Left kidney (tissue), 8 donors: ENCODE measurements at places on chromosomes 3 and 15. TPM values are rescaled to one million over a fixed set of nuclear protein-coding genes. Genes with fewer than 3 reads are reported as not detected.

- DNase-seq = no peak
These were observed 29.0 kb downstream of the NDUFB4 start for GRCh38 chr3:120625159-120625586.

DNA sequence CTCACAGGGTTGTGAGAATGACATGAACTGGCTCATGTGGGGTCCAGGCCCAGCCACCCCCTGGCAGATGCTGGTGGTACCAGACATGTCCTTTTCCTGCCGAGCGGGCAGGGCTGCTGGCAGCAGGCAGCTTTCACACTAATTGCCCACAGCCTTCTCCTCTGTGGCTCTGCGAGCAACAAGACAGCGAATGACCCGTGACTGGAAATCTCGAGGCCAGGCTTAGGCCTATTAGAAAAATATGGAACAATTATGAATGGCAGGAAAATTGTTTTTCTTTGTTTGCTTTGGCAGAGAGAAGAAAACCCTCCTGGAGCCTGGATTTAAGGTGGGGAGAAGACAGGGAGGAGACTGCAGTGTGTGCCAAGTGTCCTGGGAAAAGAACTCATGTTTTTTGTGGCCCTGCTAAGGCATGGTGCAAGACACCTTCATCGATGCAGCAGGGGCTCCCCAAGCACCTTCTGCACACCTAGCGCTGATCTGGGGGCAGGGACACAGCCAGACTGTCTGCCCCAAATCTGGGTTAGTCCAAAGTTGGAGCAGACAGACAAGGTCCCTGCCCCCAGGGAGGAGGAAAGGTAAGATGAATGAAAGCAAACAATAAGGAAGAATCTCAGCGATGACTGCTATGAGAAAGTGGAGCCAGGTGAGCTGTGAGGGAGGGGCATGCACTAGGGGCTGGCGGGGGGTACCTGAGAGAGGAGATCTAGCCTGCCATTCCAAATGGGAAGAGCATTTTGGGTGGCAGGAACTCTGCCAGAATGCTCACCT, 193.8 kb upstream of the TLE3 start:
- DNase-seq = no peak

- no peak for DNase-seq
These were observed 7.8 kb upstream of the POMGNT2 start for GRCh38 chr3:43113671-43114070.

DNA sequence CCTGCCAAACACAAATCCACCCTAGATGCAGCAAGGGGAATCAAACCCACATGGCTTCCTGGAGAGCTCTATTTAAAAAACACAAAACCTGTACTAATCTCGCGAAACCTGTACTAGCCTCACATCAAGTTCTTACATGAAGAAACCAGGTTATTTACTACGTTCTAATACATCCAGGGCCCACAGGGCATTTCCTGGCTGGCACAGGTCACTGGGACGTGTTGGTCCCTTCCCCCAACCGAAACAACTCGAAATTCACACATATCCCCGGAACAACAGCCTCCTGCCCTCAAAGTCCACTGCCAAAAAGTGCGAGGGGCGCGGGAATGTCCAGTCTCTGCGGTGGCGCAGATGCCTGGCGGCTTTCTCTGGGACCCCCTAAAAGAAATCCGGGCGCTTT, 955 bp downstream of the CDCP1 start:
- no peak for DNase-seq

DNA sequence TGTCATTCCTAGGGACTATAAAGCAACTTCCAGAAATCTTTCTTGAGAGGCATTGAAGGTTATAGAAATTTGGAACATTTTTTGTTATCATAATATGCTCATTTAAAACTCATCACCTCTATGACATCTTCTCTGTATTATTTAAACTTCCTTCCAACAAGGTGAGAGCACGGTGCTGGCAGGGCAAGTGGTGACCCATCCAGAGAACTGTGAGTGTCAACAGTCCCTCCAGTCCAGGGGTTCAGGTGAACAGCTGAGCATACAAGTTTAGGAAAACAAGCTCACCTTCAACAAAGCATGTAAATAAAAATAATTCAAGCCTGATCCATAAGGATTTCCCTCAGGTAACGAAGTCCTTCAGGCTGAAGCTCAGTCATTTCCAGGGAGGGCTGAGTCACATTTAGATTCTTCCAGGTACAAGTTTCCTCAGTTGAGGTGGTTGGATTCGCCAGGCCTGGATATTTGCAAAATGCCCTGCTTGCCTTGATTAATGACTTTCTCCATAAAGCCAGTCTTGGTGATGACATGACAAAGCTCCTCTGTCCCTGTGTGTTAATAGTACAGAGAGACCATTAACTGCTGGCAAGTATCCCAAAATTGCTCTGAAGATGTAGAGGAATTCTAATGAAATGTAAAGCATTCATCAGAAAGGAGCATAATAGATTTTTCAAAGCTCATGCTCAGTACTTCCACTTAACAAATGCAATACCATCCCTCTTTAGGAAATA, 263.6 kb upstream of the GADL1 start:
- no peak for DNase-seq

DNA sequence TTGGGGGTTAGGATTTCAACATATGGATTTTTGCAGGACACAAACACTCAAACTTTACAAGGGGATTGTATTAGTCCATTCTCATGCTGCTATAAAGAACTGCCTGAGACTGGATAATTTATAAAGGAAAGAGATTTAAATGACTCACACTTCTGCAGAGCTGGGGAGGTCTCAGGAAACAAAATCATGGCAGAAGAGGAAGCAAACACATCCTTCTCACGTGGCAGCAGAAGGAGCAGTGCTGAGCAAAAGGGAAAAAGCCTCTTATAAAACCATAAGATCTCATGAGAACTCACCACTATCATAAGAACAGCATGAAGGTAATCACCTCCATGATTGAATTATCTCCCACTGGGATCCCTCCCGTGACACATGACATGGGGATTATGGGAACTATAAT, 1183.1 kb downstream of the ZPLD1 start:
- DNase-seq = no peak

DNA sequence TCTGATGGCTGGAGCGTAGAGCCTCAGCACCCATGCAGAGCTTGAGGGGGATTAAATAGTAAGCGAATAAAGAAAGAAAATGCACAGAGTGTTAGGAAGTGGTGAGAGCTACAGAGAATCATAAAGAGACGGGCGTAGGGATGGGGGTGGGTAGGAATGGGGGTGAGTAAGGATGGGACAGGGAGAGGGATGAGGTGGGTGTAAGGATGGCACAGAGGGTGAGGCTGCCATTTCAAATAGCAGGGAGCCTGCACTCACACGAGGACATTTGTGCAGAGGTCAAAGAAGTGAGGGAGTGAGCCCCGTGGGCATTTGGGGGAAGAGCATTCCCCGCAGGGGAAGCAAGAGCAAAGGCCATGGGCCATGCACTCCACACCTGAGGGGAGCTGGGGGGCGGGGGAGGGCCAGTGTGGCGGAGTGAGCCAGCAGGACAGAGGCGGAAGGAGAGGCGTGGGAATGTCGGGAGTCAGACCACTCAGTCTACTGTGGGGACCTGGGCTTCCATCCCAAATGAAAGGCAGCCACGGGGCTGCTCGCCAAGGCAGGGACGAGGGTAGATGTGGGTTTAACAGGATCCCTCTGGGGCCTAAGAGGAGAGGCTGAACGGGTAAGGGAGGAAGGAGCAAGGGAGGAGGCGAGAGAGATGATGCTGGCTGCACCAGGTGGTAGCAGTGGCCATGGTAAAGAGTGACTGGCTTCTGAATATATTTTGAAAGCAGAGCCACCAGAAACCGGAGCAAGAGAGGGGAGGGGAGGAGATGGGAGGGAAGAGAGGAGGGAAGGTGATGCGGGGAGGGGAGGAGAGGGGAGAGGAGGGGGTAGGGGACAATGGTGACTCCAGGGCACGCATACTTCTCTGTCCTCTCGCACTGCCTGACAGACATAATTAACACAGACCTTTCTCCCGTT, 35.2 kb upstream of the SLC6A6 start:
- no peak for DNase-seq

- no peak for DNase-seq
These were observed 18.3 kb upstream of the BFSP2 start for GRCh38 chr3:133381346-133382109.

- no peak for DNase-seq
These were observed 26.8 kb downstream of the FBXW12 start for GRCh38 chr3:48398701-48399386.

DNA sequence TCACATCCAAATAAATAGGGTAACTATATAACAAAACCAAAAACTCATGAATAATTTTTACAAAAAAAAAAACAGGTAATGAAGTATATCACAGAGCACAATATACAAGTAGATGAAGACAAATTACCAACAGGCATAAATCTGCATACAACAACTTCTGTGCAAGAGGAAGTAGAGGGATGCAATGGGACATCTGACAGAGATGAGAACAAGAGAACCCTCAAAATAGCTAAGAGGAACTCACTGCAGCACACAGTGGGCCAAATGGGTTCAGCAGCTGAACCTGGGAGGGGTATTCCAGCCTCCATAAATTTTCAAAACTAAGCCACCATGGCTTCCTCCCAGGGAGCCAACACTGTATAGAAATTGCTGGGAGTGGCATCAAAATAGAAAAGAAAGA, 9.6 kb upstream of the BTLA start:
- no peak for DNase-seq

GRCh38 chr3:183172051-183172639, 9.6 kb upstream of the LAMP3 start:
- DNase-seq = no peak

DNA sequence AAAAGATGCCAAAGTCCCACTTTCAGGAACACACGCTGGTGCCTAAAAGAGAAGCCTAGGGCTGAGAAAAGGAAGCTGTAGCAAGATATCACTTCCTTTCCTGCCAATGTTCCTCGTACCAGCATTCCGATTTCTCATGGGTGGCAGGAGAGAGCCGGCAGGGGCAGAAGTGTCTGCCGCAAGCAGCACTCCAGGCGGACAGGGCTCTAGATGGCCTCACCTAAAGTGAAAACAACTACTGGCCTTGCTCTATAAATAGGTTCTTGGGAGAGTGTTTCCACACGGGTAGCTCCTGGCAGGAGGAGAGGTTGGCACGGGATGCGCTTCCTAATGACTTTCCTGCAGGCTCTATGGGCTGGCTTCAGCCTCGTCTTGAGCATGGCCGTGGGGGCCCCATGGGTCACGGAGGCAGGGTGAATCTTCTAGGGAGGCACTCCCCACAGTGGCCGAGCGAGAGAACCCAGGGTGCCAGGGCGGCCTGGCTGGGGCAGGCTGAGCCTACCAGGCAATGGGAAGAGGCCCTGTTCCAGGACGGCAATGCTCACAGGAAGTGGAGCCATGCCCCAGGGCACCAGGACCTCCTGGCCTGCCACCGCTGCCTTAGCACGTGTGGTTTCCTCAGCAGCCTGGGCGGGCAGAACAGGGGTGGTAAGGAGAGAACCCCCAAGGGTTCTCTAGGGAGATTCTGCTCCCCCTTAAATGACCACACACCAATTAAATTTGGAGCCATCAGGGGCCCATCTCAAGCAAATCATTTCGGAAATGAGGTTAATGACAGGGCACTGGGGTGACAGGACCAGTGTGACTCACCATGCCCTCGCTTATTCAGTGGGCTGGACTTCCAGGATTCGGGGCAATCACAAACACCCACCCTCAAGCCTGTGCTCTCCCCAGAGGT, 14.6 kb upstream of the DUSP7 start:
- no peak for DNase-seq

DNA sequence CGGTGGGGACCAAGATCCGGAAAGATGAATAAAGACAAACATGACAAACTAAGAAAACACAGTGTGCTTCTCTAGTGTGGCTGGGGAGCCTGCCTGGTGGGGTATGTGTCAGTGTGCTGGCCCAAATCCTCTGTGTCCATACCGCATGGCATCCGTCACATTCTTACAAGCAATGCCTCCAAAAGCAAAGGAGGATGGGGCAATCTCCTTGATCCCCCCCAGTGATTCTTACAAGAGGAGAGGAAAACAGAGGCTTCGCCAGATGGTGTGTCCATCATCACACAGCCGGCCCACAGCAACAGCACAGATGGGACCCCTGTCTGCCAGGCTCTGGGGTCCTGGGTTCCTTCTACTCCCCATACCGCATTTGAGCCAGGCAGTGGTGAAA, 558 bp upstream of the IL17RC start:
- no peak for DNase-seq

GRCh38 chr3:137172728-137173127, 214.9 kb downstream of the IL20RB start:
- DNase-seq = no peak

DNA sequence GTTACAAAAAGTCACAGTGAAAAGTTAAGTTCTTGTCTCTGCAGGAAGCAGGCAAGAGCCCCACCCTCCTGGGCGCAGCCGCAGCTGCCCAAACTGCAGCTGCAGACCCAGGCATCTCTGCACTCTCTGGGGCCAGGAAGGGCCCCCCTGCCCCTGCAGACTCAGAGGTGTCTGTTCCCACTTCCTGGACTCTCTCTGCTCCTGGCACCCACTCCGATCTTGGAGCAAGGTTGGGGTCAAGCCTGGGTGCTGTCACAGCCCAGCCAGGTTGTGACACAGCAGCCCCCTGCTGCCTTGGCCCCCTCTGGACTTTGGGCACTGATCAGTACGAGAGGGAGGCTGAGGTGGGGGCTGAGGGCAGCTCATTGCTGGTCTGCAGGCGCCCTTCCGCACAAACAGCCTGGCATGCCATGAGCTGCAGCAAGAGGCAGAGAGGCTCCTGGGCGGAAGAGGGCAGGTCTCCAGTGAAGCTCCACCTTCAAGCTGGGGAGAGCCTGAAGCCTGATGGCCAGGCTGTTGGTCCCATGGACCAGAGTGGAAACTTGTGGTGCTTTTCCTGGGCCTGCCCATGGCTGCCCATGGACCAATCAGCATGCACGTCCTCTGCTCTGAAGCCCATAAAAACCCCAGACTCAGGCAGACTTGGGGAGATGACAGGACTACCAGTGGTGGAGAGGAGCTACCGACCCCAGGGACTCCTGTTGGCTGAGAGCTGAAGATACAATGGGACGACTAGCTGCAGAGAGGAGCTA, 42.9 kb upstream of the LRRFIP2 start:
- no peak for DNase-seq

DNA sequence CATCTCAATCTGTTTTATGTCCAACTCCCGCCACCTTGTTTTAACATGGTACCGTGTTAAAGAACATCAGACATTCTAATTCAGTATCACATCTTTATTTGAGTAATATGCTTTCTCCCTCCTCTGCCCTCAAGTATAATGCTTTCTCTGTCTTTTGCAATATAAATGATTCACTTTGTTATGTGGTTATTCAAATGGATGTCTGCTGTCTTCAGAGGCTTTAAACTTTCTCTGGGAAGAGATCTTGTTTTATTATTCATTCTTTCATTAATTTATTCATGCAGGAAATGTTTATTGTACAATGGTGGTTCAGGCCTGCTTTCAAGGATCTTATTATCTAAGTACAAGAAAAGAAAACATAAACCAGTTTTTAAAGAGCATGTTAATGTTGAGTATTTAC, 57.1 kb downstream of the RAP2B start:
- DNase-seq = no peak

GRCh38 chr3:23567917-23568316, 237.8 kb upstream of the UBE2E1 start:
- no peak for DNase-seq

- no peak for DNase-seq
These were observed 61.0 kb downstream of the TMEM44 start for GRCh38 chr3:194572143-194572789.

GRCh38 chr3:11238060-11238459, 34.1 kb upstream of the ATG7 start:
- DNase-seq = no peak

- no peak for DNase-seq
These were observed 82.1 kb downstream of the SEC22A start for GRCh38 chr3:123283657-123284398.

The HAPLN3 gene
- polyA plus RNA-seq = 3.6 TPM

The SORD gene
- polyA plus RNA-seq = 41.2 TPM

The INSYN1 gene
- 12.6 TPM for polyA plus RNA-seq

The SCAMP5 gene
- polyA plus RNA-seq = 47.9 TPM

The THSD4 gene
- 30.2 TPM for polyA plus RNA-seq

The NANOGP8 gene
- 0.76 TPM for polyA plus RNA-seq
